AG04449 (cell line): ENCODE measurements at places on chromosomes 3 and 15.

GRCh38 chr15:75177360-75178071 is 24.2 kb upstream of the C15orf39 start:
- no peak for DNase-seq

- DNase-seq = no peak
Observed at GRCh38 chr3:151871639-151872468, 1.6 kb upstream of the SUCNR1 start.

- DNase-seq = no peak
Observed at GRCh38 chr3:148044151-148044550, 635.0 kb downstream of the ZIC1 start.

DNA sequence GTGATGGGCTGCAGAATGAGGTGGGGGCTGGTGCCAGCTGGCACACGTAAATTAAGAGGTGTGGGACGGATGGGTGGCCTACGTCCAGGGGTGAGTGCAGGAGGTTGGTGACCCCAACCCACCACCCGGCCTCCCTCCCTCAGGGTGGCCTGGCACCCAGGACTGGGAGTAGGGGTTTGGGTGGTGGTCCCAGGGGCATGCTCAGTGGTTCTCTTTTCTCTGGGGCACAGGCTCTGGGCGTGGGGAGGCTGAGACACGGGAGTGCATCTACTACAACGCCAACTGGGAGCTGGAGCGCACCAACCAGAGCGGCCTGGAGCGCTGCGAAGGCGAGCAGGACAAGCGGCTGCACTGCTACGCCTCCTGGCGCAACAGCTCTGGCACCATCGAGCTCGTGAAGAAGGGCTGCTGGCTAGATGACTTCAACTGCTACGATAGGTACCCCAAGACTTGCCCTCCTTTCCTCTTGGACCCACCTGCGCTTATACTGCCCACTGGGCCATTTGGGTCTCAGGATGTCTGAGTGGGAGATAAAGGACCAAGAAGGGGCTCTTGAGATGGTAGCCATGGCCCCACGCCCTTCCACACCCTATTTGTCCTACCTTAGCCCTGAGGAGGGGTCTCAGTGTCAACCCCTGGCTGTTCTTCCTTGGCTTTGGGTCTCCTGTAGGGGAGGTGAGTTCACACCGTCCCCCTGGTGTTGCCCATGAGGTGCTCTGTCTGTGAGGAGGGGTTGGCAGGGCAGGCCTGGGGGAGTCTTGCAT is 18.9 kb upstream of the EXOG start:
- DNase-seq = no peak

- no peak for DNase-seq
Observed at GRCh38 chr3:112627919-112628466, 12.9 kb downstream of the CCDC80 start.

DNA sequence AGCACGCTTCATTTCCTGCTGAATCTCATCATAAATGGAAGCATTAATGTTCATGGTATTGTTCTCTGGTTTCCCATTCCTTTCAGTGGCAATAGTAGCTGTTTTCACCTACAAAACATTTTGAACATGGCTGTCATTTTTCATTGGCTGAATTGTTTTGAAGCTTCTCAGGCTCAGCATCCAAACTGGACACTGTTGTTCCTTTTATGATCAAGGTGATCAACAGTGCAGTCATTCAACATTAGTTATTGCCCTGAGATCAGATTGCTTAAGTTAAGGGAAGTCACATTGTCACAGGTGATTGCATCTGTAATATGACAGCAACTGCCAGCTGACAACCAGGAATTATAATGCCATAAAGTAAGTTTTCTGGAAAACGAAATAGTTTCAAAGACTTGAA is 46.9 kb downstream of the SATB1 start:
- no peak for DNase-seq

DNA sequence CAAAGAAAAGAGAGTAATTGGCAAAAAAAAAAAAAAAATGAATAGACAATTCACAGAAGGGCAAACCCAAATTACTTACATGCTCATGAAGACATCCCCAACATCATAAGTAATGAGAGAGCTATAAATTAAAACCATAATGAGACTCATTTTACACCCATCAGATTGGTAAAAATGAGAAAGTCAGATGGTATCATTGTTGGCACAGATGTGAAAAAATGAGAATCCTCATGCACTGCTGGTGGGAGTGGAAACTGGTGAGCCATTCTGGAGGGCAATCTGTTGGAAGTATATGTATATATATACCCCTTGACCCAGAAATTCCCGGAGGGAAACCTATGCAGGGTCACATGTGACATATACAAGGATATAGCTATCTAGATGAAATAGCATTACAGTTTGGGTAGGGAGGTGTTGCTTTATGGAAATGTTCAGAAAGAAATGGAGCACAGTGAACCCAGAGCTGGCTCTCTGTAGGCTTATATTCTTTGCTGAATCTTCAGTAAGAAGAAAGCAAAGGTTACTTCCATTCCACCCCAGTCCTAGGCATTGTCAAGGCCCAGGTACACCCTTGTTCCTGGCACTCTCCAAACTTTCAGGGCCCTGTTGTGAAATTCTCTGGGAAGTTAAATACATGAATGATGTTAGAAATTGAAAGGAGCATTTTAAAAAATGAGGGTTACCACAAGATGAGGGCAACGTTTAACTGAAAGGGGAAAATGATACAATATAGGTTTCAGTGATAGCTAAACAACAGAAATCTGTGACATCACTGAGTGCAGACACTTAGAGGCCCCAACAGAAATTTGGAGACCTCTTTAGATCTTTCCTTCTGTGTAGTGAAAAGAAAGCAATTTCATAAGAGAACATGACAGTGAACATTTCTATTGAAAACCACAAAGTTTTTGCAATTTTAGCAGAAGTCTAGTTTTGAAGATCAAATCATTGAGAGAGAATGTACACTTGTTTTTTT is 132.7 kb upstream of the TPRG1 start:
- no peak for DNase-seq

DNA sequence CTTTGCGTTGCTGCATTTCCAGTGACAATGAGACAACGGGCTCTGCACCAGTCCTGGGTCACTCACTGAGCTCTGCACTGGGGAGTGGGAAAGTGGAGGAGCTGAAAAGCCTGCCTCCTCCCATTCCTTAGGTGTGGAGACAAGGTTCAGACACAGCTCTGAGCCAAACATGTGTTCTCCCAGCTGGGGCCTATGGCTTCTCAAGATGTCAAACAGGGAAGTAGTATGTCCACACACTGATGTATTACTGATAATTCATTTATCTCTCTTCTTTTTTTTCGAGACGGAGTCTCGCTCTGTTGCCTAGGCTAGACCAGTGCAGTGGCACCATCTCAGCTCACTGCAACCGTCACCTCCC is 90.2 kb upstream of the SLC4A7 start:
- no peak for DNase-seq

DNA sequence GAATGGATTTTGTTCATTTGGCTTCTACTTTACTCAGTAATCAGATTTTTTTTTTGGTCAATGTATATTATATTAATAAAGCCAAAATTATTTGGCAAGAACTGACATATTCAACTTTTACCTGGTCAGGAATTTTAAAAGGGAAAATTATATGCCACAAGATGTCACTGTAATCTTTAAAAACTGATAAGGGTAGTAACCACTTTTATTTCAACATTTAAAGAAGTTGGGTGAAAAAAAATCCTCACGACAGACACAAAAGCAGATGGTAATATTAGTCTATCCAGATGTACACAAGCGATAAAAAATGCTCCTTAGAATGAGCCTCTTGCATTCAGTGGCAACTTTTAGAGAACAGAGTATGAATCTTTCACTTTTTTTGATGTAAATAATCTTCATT is 101.9 kb downstream of the SERPINI1 start:
- no peak for DNase-seq

GRCh38 chr3:138786788-138787271 is 47.9 kb downstream of the PIK3CB start:
- DNase-seq = peak; percentile 34

DNA sequence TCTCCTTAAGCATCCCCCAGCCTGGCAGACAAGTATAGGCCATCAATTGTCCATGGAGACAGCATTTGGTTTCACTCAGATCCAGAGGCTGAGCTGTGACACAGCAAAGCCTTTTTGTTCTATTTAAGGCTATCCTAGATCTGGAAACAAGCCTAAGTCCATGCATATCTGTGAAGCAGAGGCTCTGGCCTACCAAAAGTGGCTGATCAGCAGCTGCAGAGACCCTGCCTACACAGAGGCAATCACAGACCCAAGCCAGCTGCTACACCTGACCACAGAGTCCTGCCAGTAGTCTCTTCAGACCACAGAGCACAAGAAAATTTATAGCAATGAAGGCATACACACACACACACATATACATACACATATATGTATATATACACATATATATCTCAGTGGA is 501.7 kb upstream of the ARPP21 start:
- DNase-seq = no peak

DNA sequence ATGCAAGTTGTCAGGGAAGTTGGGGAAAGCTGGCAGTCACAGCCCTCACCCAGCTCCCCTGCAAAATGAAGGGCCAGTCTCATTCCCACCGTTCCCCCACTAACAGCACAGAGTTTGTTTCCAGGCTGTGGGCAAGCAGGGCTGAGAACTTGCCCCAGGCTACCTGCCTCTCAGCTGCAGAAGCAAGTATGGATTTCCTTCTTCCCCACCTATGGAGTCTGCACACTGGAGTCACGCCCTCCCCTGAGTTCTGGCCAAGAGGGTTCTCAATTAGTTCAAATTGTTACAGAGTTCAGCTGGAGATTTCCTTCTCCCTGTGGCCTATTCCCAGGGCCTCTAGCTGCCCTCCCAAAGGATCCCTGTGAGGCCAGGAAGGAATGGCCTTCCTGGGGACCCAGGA is 90.1 kb upstream of the ATP11B start:
- no peak for DNase-seq

DNA sequence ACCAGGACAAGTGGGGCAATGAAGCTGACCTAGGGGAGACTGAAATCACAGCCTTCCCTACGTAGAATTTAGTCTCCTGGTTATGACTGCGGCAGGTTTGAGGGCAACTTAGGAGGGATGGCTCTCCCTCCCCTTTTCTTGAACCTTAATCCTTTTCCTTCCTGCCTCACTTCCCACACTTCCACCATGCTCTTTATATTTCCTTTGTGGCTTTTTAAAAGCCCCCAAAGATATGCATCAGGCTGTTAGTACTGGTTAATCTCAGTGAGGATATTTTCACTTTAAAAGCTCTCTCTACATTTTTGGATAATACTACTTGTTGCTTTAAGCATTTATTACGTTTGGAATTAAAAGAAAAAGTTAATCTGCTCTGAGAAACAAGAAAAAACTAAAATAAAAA is 339.2 kb downstream of the SOX2 start:
- DNase-seq = no peak

DNA sequence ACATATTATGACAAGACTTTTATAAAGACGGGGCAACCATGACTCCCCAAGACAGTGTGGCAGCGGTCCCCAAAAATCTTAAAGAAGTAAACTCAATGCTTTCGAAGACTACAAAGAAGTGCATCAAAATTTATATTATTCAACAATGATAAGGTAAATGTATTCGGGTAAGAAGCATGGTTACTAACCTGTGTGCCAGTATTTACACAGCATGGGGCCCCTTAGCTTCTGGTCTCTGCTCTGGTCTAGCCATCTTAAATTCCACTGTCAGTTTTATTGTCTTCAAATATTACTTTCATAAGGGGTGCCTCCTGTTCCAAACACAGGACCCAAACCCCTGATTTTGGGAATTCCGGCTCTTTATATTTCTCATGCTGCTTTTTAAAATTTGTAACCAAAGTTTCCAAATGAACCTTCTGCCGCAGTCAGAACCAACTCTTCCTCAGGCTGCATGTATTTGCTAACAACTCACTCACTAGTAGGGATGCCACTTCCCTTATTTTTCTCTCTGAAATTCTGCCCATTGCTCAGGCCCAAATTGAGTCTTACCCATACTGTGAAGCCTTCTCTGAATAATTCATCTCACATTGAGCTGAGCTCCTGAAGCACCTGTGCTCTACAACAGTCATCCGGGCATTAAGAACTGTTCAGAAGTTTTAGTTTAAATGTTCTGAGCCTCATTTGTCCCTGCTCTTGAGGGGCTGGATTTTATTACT is 1.2 kb downstream of the TTC23 start:
- no peak for DNase-seq

- DNase-seq = no peak
Observed at GRCh38 chr3:194987571-194988494, 283.1 kb downstream of the XXYLT1 start.

- DNase-seq = no peak
Observed at GRCh38 chr3:46845397-46845859, 17.8 kb downstream of the MYL3 start.

DNA sequence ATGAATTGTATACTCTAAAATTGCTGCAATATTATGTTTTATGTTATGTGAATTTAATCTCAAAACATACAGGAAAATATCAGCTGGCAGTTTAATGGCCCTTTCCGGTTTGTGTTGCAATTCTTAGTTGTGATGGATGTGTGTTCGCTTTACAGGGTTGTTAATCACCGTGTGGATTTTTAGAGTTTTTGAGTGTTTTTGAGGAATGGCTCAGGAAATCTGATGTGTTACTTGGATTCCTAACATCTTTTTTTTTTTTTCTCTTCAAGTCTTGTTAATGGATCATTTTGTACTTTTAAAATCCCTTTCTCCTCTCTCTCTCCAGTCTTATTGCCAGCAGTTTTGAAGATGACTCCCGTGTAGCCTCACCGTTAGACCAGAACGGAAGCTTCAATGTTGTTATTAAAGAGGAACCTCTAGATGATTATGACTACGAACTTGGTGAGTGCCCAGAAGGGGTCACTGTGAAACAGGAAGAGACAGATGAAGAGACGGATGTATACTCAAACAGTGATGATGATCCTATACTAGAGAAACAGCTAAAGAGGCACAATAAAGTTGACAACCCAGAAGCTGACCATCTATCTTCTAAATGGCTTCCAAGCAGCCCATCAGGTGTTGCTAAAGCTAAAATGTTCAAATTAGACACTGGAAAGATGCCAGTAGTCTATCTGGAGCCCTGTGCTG is 35.7 kb downstream of the MGA start:
- DNase-seq = no peak

DNA sequence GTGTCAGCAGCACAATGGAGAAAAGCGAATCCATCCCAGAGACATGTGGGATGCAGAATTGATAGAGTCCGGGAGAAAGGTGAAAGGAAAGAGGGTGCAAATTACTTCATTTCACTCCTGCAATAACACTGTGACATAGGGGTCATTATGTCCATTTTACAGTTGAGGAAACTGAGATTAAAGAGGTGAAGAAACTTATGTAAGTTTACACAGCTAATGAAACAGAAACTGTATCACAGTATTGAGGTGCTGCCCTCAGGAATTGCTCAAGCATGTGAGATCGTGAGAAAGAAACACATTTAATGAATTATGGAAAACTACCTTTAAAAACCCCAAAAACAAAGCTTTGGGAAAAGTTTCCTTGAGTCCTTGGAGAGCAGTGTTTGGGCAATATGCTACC is 103.6 kb upstream of the PFN2 start:
- DNase-seq = no peak
